CD4-positive, alpha-beta T cell (primary cell): ENCODE measurements at places on chromosomes 3 and 15.

GRCh38 chr3:33848624-33849347 lies 50.4 kb downstream of the PDCD6IP start:
- DNase-seq, result no peak

DNA sequence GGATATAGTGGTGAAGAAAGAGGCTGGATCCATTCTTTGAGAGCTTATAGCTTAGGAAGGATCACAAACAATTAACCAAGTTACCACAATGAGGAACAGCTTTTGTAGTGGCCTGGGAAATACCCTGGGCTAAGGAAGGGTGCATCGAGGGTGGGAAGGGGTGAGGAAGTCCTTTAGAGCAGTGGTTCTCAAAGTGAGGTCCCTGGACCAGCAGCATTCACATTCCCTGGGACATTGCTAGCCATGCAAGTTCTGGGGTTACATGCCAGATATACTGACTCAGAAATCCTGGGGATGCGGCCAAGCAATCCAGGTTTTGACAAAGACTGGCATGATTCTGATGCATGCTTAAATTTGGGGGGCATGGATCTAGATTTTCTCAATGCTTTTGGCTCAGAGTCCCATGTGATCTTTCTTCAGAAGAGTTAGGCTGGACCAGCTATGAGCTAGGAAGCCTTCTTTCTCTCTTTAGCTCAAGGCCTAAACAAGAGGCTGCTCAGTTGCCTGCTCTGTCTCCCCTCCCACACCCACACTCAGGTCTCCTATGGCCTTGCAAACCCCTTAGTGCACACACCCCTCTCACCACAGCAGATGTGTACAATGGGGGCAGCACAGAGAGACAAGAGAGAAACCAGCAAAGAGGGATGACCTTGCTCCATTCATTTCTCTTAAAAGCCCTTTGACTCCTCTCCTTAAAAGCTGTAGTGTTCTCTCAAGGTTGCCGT lies 1.8 kb upstream of the CCR1 start:
- DNase-seq, result no peak

GRCh38 chr3:183148056-183148455 lies 14.5 kb downstream of the LAMP3 start:
- DNase-seq, result no peak

DNA sequence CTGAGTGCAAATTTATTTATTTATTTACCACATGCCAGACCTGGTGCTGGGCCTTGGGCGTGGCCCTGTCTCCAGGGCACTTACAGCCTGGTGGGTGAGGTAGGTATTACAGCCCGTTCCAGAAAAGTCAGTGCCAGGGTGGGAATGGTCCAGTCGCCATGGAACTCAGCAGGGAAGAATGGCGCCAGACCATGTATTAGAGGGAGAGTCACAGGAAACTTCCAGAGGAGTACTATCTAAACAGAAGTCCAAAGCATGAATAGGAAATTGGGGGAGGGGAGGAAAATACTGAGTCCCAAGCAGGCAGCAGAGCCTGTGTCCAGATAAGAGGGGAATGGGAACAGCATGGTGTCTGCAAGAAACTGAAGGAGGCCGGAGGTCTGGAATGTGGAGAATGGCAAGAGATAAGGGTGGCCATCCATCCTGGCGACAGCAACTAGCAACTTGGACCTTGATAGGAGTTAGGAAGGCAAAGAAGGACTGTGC lies 27.0 kb downstream of the SH3BP5 start:
- DNase-seq, result no peak

DNA sequence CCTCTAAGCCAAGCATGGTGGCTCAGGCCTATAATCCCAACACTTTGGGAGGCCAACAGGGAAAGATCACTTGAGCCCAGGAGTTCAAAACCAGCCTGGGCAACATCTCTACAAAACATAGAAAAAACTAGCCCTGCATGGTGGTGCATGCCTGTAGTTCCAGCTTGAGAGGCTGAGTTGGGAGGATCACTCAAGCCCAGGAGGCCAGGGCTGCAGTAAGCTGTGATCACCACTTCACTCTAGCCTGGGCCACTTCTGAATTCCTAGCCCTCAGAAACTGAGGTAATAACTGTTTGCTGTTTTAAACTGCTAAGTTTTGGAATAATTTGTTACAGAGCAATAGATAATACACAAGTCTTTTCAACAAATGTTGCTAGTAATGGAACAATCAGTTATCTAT lies 16.4 kb downstream of the IP6K1 start:
- DNase-seq, result no peak

DNA sequence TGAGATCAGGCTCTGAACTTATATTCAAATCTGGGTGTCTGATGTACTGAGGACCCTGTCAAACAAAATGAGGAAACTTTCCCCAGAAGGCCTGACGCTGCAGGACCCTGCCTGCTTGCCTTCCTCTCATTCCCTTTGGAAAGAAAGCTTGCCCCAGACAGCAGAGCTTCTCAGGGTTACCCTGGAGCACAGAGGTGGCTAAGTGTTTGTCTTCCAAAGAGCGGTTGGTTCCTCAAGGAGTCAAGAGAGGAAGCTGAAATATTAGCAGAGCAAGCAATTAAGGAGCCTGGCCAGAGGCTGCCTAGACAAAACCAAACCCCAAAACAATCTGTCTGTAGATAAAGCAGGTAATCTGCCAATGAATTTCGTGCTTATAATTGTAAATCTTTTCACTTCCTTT lies 175.3 kb downstream of the NR1D2 start:
- no peak for DNase-seq

DNA sequence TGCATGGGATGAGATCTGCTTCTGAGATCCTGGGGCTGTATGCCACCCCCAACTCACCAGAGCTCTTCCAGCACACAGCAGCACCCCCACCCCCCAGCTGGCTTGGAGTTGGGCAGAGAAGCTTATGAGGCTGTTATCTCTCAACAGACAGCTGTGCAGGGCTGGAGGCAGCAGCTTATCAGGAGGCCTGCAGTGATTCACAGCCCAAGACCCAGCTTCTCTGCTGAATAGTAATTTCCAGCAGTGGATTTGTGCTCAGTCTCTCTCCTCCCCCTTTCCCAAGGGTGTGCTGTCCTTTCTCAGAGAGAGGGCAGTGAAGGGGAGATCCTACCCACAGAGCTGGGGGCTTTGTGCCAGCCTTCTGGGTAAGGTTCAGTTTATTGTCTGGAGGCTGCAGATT lies 2.1 kb downstream of the RPP25 start:
- no peak for DNase-seq

GRCh38 chr3:83216919-83217594 lies 1455.6 kb upstream of the GBE1 start:
- no peak for DNase-seq

- no peak for DNase-seq
Measured at GRCh38 chr3:182755712-182756111, 37.6 kb upstream of the ATP11B start.

GRCh38 chr15:43489191-43489590 lies 3.8 kb downstream of the TP53BP1 start:
- DNase-seq, result no peak

DNA sequence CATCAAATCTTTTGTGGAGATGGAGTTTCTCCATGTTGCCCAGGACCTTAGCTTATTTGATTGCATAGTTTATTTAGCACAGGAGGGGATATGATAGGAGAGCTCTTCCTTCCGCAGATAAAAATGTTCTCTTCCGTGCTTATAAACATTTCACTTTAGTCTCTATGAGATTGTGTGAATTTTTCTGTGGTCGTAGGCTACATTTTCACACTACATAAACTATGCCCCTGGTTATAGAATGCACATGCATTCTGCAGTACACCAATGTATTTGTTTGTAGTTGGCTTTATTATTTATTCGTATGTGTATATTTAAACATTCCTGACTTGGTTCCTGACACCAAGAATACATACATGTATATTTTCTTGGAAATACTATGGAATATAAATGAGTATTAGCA lies 139.2 kb downstream of the UBE2E2 start:
- no peak for DNase-seq

DNA sequence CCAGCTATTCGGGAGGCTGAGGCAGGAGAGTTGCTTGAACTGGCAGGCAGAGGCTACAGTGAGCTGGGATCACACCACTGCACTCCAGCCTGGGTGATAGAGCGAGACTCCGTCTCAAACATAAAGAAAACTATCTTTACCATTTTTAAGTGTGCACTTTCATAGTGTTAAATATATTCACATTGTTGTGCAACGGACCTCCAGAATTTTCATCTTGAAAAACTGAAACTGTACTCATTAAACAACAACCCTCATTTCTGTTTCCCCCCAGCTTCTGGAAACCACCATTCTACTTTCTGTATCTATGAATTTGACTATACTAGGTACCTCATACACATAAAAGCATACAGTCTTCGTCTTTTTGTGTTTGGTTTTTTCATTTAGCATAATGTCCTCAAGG lies 375.1 kb downstream of the SHQ1 start:
- DNase-seq, result no peak

DNA sequence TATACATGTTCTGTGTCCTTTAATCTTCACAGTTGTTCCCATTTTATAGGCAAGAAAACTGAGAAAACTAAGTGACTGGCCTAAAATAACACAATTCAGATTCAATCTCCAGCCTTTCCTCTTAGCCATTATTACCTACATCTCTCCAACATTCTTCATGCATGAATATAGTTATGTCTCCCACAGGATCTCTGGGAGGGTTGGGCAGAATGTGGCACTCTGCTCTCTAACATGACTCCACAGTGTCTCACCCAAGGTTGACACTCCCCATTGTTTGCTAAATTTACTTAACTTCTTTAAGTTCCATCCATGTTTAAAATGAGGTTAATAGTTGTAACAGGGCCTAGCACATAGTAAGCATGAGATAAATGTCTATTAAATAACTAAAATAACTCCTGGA lies 276.3 kb downstream of the ERC2 start:
- no peak for DNase-seq

DNA sequence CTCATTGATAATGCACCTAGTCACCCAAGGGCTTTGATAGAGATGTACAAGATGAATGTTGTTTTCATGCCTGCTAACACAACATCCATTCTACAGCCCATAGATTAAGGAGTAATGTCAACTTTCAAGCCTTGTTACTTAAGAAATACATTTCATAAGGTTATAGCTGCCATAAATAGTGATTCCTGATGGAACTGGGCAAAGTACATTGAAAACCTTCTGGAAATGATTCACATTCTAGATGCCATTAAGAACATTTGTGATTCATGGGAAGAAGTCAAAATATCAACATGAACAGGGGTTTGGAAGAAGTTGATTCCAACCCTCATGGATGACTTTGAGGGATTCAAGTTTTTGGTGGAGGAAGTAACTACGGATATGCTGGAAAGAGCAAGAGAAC lies 135.2 kb downstream of the TLE3 start:
- DNase-seq, result no peak

- no peak for DNase-seq
Measured at GRCh38 chr3:51385621-51386091, 565 bp downstream of the MANF start.

- no peak for DNase-seq
Measured at GRCh38 chr3:128464702-128465101, 2.0 kb downstream of the DNAJB8 start.

DNA sequence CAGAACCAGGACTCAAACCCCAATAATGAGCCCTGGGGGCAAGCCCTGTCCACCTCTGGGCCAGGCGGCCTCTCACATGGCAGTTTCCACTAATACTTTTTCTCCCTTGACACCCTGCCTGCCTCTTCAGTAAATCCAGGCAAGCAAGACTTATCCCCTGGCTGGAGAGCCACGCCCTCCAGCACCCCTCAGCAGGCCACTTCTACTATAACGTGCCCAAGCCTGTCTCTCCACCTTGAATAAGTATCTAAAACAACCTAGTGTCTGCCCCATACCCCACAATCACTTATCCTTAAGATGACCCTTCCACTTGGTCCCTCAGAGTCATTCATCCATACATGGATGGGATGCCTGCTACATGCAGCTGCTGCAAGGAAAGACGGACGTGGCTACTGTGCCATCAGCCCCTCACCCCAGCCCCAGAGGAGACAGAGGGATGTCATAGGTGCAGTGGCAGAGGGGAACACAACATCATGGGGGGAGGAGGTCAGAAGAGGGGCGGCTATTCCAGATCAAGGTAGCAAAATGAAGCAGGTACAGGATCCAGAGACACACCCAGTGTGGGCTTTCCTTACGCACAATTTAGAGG lies 63.4 kb downstream of the LRIG1 start:
- no peak for DNase-seq

DNA sequence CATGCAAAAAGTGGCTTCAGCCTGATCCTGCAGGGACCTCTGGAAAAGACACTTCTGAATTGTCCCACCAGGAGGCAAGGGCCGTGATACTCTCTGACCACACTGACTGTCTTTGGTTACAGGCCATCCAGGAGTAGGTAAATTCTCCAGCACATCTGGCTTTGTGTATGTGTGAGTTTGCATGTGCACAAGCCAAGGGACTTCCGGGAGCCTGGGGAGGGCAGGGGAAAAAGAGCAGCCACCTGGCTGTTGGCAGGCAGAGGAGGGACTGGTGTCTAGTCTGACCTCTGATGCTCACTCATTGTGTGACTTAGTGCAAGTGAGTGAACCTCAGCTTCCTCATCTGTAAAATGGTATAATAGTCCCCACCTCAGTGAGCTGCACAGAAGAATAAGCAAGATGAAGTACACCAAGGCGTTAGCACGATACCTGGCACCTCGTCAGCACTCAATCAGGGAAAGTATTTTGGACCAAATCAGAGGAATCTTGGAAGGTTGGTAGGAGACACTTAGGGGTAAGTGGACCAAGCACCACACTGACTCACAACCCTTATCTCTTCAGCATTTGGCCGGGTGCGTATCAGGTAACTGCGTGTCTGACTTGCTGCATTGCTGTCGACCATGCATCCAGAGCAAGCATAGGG lies 19.1 kb downstream of the KLHL6 start:
- no peak for DNase-seq

- no peak for DNase-seq
Measured at GRCh38 chr3:142925140-142925539, 36.3 kb upstream of the PCOLCE2 start.

DNA sequence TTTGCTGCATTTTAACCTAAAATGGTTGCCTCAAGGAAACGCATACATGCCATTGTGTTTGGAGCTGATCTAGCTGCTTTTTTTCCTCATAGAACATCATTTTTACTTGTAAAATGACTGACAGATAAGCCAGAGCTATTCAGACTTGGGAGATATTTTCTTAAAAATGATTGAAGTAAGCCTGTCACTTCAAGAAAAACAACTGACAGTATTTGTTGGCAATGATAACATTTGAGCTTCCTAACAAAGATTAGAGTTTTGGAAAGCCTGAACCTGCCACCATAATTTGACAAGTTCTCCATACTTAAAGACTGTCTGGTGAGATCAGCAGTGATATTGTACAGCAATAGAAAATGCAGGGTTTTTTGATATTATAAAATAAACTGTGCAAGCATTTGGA lies 27.6 kb upstream of the MRPL3 start:
- no peak for DNase-seq

- DNase-seq, result no peak
Measured at GRCh38 chr3:57948781-57949242, 59.4 kb upstream of the FLNB start.

DNA sequence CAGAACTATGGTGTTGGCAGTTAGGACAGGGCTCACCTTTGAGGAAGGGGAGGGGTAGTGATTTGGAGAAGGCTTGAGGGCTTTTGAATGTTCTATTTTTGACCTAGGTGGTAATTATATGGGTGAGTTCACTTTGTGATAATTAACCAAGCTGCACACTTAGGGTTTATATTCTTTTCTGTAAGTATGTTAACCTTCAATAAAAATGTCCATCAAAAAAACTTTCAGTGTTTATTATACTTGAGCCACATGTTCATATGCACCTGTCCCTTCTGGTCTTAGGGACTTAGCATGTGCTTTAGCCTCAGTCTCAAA lies 28.4 kb downstream of the PDE8A start:
- no peak for DNase-seq
